ENCODE measurements at places on chromosomes 6 and 20. TPM values are rescaled to one million over a fixed set of nuclear protein-coding genes. Genes with fewer than 3 reads are reported as not detected.

GRCh38 chr6:111818539-111819226, 54.6 kb downstream of the FYN start:
- DNase-seq = no peak

GRCh38 chr6:137531376-137532092, 37.3 kb upstream of the OLIG3 start:
- no peak for DNase-seq

DNA sequence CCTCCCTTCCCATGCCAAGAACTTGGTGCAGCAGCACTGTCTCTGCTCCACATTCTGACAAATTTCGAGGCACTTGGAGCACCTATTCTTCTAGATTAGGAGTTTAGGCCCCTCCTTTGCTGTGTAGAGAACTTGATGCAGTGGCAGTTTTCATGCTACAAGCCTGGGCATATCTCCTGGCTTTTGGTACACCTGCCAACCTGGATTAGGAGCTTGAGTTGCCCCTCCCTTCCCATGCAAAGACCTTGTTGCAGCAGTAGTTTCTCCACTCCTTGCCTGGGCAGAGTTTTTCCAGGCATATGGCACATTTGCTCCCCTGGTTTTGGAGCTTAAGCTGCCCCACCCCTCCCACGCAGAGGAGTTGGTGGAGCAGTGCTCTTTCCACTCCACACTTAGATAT, 956.1 kb downstream of the EYS start:
- DNase-seq = no peak

- DNase-seq = no peak
Measured at GRCh38 chr6:56311061-56311460, 63.7 kb upstream of the COL21A1 start.

- no peak for DNase-seq
Measured at GRCh38 chr6:108961985-108962384, 113.8 kb downstream of the ARMC2 start.

DNA sequence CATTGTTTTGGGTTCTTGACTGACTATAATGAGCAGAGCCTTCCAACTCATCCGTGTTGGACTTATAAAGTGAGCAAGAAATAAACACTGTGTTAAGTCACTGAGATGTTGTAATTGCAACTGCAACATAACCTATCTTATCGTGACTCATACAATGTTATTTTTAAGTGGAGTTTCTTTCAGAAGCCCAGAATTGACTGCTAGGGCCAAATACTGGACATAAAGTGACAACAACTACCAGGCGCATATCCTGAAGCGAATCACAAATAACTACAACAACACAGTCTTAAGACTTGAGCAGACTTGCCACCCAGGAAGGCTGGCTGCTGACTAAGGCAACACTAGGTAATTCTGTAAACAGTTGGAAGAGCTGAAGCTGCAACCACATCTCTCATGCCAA, 326.6 kb downstream of the COL12A1 start:
- no peak for DNase-seq

DNA sequence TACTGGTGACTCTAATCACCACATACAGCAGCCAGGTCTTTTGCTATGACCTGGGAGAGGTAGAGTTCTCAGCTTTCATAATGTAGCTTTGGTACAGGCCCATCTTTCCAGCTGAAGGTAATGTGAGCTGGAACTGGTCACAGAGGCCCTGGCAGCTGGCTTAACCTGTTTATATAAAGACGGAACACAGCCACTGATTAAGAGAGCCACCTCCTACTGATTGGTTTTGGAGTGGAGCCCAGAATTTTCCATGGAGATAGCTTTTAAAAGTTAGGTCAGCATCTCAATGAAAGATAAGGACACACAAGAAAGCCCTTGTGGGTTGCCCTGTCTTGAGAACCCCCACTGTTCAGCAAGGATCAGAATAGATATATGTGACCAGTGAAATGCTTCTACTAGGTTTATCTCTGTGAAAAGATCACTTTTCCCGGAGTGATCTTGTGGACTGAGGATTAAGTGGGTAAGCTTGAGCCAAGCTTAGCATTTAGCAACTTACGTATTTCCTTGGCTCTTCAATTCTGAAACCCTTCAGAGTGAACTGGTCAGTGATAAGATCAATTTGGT, 213.7 kb upstream of the CITED2 start:
- no peak for DNase-seq

- no peak for DNase-seq
Measured at GRCh38 chr6:122631571-122632249, 21.5 kb downstream of the PKIB start.

DNA sequence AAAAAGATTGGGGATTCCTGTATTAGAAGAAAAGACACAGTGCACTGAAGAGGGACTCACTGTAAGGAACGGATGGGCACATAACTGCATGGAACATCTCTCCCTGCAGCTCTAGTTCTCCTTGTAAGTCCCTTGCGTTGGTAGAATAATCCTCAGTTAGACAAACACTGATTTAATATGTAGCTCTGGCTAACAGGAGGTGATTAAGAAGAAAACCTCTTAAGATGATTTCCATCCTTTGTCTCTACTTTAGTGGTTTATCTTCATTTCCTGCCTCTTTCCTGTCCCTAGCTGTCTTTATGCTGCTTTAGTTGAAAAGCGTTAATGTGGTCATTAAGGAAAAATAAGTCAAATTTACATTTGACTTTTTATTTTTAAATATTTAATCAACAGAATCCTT, 86.6 kb downstream of the SLC16A10 start:
- no peak for DNase-seq

DNA sequence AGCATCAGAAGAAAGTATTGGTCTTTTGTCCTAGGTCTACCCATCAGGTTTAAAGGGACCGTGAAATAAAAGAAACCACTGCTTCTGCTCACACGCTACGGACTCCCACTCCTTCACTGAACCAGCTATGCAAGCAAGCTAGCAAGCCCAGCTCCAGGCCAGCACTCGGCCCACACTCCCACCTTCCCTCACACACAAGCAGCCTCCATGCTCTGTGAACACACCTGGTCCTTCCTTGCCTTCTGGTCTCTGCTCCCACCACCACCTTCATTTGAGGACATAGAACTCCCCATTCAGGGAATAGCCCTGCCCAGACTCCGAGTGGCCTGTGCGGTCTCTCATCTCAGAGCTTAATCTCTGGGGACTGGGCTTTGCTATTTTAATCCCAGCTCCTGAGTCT, 436.4 kb upstream of the CDH4 start:
- DNase-seq = no peak

- peak; percentile 9 for DNase-seq
Measured at GRCh38 chr6:104940238-104940892, 16.5 kb upstream of the LIN28B start.

GRCh38 chr6:9131616-9132015, 696.3 kb upstream of the SLC35B3 start:
- DNase-seq = peak; percentile 11

GRCh38 chr20:25220810-25221591, 25.5 kb downstream of the ENTPD6 start:
- DNase-seq = no peak

- DNase-seq = no peak
Measured at GRCh38 chr20:42836339-42836738, 353.4 kb downstream of the PTPRT start.

GRCh38 chr20:53162251-53162835, 190.2 kb downstream of the TSHZ2 start:
- no peak for DNase-seq

DNA sequence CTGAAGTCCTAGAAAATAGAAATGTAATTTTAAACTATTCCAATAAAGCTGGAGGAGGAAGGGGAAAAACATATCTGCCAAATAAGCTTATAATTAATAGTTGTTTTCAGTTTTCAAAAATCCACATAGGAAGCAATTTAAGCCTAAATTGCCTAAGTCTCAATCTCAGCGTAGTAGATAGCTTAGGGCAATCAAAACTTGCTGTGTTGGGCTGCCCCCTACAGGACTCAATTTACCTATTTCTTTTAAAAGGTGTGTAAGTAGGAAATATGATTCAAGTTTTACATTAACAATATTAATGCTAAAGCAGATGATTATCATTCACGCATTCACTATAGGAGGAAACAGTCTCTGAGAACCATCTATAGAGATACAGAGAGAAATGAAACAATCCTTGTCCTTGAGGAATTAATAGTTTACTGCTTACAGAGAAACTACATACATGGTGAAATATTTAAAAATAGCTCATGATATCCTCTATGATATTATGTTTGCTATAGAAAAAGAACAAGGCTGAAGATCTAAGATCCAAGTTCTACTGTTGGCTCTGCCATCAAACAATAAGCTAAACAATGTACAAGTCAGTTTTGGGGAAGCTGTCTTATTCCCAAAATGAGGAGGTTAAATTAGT, 102.1 kb downstream of the ATG5 start:
- peak; percentile 60 for DNase-seq

Gene DEFB116
- not detected for total RNA-seq

Gene SLC32A1
- 0.54 TPM for total RNA-seq

Gene HLA-DMB
- 71.6 TPM for total RNA-seq

Gene OPRM1
- total RNA-seq = under 0.01 TPM

Gene MRPS18B
- 81.1 TPM for total RNA-seq

Gene CTCFL
- not detected for total RNA-seq

Gene PSORS1C1
- 0.27 TPM for total RNA-seq

Gene TRIM10
- under 0.01 TPM for total RNA-seq

Gene PLA2G7
- total RNA-seq = not detected

Gene BPIFB4
- not detected for total RNA-seq

Gene NFKBIE
- 38.8 TPM for total RNA-seq

All from hematopoietic multipotent progenitor cell (in vitro differentiated cells).